ENCODE measurements at places on chromosomes 13 and 19.

DNA sequence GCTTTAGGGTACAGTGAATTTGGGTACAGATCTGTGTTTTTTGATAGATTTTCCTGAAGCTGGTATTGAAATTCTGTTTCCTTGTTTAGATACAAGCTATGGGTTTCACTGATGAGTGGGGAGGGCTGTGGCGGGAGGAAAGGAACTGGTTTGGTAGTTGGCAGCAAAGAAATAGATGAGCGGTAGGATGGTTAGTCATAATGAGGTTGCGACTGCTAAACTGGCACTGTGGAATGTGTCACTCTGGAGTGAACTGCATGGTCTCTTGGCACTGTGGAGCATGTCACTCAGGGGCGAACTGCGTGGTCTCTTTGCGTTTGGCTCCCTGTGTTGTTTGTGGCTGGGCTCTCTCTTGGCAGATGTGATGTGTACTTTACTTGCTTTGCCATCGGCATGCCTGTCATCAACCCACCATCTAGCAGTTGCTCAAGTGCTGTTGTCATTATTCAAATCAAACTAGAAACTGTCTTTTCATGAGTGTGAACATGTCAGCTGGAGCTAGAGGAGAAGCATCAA, 82.1 kb downstream of the ATP8A2 start:
- no peak for DNase-seq

GRCh38 chr19:38194061-38194701, 29.8 kb downstream of the DPF1 start:
- DNase-seq = no peak

GRCh38 chr19:54430306-54431254, 15.3 kb downstream of the TTYH1 start:
- no peak for DNase-seq

DNA sequence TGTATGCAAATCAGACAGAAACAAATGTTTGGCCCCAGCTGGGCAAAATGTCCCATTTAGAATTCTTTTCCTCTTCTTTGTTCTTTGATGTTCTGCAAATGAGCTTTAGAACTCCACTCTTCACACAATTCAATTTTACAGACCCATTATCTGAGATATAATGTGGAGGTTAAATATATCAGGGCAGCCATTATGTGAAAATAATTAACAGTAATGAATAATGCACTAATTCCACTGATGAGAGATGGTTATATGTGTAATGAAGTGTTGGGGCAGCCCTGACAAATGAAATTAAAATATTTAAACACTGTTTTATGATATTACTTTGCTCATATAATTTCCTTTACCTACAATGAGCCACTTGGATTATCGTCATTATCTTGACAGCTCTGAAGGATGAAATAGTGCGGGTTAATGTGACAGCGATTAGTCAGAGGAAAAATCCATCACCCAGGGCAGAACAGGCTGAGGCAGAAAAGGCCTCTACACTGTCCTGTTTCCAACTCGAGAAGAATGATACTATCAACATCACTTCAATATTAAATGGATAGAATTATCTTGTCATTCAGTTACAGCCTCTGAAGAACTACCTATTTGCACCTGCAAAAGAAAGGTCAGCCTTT, 321.1 kb downstream of the RBM26 start:
- DNase-seq = no peak

DNA sequence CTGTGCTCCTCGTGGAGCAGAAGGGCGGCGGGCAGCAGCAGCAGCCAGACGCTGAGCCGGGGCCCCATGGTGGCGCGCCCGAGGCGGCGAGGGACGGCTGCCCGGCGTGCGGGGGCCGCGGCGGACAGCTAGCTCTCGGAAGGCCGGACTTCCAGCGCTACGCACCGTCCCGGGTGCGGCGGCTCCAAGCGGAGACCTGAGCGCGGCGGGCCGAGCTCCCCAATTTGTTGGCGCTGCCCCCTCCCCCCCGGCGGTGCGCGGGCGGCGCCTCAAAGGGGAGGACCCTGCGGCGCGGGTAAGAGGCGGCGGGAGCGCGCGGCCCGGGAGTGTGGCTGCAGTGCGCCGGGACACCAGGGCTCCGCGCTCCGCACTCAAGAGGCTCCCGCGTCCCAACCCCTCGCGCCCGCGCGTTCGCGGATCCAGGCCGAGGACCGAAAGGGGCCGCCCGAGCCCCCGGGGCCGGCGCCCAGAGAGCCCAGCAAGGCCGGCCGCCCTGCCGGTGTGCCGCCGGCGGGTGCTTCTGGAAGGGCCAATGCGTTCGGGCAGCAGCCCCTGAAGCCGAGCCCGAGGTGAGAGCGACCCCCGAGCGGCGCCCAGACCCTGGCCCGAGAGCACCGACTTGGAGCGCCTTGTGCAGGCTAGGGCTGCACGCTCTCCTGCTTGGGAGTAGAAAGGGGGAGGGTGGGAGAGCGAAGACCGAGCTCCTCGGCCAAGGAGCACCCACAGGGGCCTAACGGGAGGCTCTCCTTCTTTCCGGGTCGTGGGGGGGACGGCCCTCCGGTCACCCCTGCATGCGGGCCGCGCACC, at the start of the genes COL4A1 and COL4A2:
Gene COL4A1, minus strand, starts transcription at position 198 of the 807 bp plus-strand sequence. Its CDS starts 130 bp downstream, at position 68.
Gene COL4A2, plus strand, starts transcription at position 325 of the 807 bp plus-strand sequence. CDS start 620 bp downstream, outside the sequence.
- no peak for DNase-seq

GRCh38 chr19:12885749-12886650, 1.0 kb downstream of the KLF1 start:
- DNase-seq = no peak

DNA sequence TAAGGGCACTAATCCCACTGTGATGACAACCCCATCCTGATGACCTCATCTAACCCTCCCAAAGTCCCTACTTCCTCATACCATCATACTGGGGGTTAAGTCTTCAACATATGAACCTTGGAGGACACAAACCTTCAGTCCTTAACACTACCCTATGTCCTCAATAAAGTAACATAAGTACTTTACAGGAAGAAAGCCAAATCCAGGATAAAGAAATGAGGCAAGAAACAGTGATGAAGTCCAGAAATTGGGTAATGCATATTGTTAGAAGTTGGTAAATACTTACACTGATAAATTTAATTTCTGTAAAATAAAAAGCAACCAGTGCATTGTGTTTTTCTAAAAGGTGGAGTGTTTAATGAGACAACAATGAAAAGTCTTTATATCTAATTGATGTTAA, 284.8 kb upstream of the SOX21 start:
- no peak for DNase-seq
